Muscle of leg (tissue), 16 donors: ENCODE measurements at places on chromosomes 7 and 10.
A peak's percentile ranks its signal among the peaks of the same experiment; 100 is the strongest.

DNA sequence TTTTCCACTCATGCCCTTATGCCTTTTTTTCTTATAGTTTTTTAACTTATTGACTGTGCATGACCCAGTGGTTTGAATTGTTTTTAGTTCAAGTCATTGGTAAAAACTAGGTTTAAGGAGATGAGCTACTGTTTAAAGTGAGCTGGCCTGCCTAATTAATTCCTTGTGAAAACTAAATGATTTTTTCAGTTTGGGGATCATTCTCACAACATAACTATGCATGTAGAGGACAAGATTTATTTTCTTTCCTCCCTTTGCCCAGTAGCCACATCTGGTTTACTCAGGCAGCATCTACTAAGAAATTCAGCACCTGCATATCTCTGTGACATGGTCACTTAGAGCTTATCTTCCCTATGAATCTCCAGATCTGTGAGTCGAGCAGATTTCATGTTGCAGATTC, 1.7 kb downstream of the ADO start:
- DNase-seq: no peak

GRCh38 chr7:158682456-158682855, 22.1 kb downstream of the NCAPG2 start:
- DNase-seq: no peak

DNA sequence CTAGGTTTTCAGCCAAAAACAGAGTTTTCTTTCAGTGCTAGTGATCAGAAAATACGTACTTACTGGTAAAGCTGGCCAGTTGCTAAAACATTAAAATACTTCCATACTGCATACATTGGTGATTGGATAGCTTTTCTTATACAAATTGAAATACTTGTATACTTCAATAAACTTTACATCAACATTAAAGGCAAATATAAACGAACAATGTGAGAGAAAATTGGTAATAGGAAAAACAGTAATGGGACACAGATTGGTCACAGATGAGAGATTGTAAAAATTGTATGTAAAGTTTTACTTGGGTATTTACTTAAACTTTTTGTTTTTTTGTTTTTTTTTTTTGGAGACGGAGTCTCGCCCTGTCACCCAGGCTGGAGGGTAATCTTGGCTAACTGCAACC, 391.7 kb downstream of the TFEC start:
- DNase-seq: no peak

- peak; percentile 19 for DNase-seq
These were observed 71.6 kb upstream of the CAMK2B start for GRCh38 chr7:44396931-44397545.

DNA sequence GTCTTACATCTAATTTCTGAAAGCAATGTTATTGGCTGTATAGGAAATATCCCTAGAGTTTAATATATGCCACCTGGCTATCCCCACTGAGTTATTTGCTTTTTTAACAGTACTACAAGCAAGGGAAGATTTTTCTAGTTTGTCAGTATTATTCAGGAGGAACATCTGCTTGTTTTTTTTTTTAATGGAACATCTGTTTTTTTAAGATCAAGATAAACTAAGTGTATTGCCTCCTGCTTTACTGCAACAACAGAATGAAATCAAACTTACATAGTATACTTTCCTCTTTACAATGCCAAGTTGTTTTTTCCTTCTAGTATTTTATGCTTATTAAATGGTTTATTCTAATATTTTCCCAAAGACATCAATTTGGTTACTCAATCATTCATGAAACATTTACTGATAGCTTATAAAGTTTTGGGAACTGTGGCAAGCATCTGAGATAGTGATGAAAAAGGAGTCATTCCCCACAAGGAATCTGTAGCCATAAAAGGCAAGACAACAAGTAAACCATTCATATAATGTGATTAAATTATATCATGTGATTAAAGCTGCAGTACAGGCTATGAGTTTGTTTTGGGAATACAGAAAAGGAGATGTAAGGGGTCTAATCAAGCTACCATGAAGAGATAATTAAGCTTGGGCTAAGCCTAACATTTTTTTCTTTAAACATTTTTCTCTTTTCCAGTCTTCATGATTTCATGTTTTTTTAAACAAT, 17.4 kb downstream of the MTPN start:
- DNase-seq: peak; percentile 16

- peak; percentile 48 for DNase-seq
These were observed 5.3 kb downstream of the NUDT1 start for GRCh38 chr7:2247141-2247995.

DNA sequence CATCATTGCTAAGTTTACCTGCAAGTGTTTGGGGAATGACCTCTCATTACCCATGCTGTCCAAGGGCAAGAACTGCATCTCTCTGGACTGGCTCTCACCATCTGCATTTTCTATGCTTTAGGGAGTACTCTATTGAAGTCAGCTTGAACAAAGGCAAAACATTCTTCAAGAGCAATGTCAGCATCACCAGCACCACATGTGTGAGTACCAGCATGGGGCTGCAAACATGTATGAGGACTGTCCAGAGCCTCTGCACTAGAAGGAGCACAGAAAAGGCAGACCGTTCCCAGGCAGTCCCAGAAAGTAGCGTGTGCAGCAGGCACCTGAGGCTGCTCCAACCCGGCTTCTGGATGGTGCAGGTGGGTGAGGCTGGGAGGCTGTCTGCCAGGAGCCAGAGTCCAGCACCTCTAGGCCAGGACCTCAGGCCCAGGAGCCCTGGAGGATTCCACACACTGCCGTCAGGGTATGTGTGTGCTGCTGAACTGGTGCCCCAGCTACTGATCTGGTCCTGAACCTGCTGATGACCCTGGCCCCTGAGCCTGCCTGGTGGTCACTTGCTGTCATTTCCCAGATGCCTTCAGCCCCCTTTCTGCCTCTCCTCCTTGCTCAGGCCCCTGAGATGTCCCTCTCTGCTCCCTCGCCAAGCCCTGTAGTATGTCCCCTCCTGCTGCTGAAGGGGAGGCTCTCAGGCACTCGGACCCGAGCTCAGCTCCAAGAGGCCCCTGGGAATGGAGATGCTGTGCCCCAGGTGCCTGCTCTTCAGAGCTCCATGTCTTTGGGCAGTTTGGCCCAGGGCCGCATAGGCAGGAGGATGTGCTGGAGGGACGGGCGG, 20.7 kb downstream of the ANTXRL start:
- DNase-seq: no peak

DNA sequence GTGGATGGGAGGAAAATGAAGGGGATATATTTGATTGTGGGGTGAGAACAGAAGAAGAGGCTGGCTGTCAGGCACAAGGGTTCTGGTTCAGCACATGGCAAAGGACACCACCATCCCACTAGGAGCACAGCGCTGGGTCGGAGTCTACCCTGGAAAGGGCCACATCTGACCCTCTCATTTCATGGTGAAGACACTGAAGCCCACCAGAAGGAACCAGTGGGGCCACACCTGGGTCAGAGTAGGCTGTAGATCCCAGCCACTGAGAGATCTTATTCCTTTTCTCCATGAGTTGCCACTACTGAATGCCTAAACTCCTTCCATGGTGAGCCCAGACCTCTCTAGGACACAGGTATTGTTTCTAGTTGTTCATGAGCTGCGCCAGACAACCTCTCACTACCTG, 25.8 kb downstream of the SFTPD start:
- no peak for DNase-seq

DNA sequence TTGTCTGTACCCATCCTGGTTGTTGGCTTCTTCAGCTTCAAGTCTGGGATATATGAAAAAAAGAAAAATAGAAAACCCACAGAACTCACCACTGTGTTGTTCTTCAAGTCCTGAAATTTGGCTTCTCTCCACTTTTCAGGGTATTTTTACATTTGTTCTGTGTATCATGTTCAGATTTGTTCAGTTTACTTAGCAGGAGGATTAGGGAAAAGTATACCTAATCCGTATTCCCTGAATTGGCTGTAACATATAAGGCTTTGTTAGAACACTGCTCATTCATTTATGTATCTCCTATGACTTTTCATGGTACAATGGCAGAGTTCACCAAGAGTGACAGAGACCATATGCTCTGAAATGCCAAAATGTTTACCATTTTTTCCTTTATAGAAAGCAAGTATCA, 146.9 kb downstream of the PTN start:
- no peak for DNase-seq

GRCh38 chr10:60236869-60237524, 152.7 kb downstream of the ANK3 start:
- DNase-seq: peak; percentile 58
